ENCODE measurements at places on chromosomes 13 and 19.

GRCh38 chr13:77001540-77001939 lies 9.7 kb downstream of the CLN5 start:
- no peak for DNase-seq

GRCh38 chr19:28794301-28794700 lies 418.6 kb downstream of the UQCRFS1 start:
- no peak for DNase-seq

DNA sequence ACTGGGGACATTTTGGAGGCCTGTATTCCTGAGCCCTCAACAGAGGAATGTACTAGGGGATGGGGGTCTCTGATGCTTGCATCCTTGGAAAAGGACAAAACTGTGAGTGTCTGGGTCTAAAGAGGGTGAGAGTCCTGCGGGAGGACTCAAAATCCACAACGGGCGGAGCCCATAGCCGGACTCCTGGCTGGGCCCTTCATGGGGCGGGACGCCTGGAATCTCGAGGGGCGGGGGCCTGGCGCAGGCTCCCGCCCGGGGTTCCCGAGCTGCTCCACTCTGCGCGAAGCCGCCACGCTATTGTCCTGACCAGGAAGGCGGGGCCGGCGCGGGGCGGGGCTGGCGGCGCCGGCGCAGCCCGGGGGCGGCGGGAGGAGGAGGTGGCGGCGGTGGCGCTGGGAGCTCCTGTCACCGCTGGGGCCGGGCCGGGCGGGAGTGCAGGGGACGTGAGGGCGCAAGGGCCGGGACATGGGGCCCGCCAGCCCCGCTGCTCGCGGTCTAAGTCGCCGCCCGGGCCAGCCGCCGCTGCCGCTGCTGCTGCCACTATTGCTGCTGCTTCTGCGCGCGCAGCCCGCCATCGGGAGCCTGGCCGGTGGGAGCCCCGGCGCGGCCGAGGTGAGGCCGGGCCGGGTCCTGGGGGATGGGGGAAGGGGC lies at the start of gene APLP1:
Gene APLP1 (plus strand): TSS at position 403 of the 651 bp plus-strand sequence. CDS start 63 bp downstream, at position 466.
- DNase-seq: peak; percentile 50

DNA sequence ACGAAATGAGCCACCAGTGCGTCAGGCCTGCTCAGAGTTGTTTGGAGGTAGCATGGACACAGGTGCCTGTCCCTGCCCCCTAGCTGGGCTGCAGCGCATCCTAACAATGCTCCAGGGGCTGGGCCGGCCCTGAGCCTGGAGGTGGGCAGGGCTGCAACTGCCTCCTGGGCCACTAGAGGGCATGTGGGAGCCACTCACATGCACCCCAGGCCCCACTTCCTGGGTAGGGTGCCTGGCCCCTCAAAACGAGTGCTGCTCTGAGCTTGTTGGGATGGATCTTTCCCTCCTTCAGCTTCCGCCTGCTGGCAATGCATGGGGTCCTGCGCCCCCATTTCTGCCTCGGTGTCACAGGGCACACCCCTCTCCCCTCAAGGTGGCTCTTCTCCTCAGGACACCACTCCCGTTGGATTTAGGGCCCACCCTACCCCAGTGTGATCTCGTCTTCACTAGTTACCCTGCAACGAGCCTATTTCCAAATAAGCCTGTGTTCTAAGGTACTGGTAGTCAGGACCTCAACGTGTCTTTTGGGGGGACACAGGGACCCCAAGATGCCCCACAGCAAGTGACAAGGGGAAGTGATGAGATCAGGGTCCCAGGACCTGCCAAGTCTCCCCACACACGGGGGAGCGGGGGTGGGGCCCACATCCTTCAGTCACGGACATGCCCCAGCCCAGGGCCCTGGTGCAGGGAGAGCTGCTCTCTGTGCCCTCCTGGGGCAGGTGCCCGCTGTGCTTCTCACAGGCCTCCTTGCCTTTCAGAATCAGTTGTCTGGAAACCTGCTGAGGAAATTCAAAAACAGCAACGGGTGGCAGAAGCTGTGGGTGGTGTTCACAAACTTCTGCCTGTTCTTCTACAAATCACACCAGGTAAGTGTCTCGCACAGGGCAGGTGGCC lies 131.3 kb downstream of the STK24 start:
- peak; percentile 79 for DNase-seq

DNA sequence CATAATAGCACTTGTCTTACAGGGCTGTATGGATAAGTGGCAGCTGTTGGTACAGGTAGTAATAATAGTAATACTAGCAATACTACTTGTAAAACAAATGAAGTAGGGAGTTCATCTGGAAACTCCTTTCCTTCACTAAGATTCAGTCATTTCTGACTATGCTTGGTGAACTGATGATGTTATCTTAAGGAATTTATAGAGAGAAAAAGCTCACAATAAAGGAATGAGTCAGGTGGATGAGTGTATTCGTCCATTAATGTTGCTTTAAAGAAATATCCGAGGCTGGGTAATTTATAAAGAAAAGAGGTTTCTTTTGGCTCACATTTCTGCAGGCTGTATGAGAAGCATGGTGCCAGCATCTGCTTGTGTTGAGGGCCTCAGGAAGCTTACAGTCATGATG lies 477.3 kb downstream of the KLF12 start:
- no peak for DNase-seq

DNA sequence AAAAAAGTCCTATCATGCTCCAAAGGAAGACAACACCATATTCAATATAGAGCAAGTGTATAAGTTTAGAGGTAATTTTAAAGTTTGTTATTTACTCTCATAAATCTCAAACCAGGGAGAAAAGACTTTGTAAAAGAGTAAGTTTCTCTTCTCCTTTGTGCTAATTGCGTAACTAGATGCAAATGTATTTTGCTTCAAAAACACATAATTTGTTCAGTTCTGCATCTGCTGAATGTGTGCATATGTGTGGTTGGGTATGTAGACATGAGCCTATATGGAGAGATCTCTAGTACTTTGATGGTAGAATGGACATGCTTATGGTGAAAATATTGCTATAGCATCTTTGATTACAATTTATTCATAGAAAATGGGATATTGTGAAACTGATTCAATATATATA lies 17.8 kb upstream of the MIR17HG start:
- no peak for DNase-seq

Measured in naive thymus-derived CD8-positive, alpha-beta T cell (primary cell).